ENCODE measurements at places on chromosomes 1 and 21. TPM values are rescaled to one million over a fixed set of nuclear protein-coding genes. Genes with fewer than 3 reads are reported as not detected.

The OR2L5 gene
- 0.46 TPM for total RNA-seq

The C1QTNF12 gene
- 0.87 TPM for total RNA-seq

The PSEN2 gene
- total RNA-seq = 30.6 TPM

The RBM11 gene
- total RNA-seq = 1.6 TPM

The KCNN3 gene
- total RNA-seq = 10.4 TPM

The FLG2 gene
- not detected for total RNA-seq

The APOBEC4 gene
- not detected for total RNA-seq

The CD101 gene
- 9.9 TPM for total RNA-seq

The NFASC gene
- total RNA-seq = 21.6 TPM

The DMBX1 gene
- total RNA-seq = not detected

The RIIAD1 gene
- total RNA-seq = not detected

The TDRD5 gene
- not detected for total RNA-seq

The LMX1A gene
- total RNA-seq = not detected

The CLEC20A gene
- total RNA-seq = not detected

The SYTL1 gene
- total RNA-seq = 54.9 TPM

The TMEM52 gene
- total RNA-seq = 2.0 TPM

The MAP10 gene
- 1.8 TPM for total RNA-seq

The ITLN2 gene
- total RNA-seq = not detected

The CLDN8 gene
- not detected for total RNA-seq

Measured in spleen (tissue), 13 donors.